ENCODE measurements at places on chromosomes 16 and 17.
A peak's percentile ranks its signal among the peaks of the same experiment; 100 is the strongest.

DNA sequence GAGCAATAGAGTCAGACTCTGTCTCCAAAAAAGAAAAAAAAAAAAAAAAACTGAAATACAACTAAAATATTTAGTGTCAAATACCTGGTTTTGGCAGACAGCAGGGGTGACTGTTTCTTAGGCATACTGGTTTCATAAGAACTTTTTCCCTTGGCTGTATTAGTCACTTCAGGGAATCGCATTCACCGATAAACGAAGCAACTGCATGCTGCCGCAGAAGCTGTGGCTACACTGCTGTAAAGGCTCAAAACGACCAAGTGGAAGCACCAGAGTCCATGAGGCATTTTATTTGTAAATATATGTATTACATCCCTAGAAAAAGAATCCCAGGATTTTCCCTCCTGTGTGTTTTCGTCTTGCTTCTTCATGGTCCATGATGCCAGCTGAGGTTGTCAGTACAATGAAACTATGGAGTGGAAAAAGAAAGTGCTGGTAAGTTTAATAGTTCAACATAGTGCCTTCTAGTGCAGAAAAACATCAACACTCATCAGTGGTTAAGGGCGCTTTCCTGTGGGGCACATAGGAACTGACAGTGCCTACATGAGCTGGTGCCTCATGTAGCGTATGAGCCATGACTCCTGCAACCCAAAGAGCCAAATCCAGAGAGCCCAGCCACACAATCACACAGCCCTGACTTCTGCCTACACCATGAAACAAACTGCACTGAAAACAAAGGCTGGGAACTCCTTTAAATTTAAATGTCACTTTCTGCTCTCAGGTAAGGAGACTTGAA is 7.3 kb downstream of the RPS15A start:
- DNase-seq = peak; percentile 38

DNA sequence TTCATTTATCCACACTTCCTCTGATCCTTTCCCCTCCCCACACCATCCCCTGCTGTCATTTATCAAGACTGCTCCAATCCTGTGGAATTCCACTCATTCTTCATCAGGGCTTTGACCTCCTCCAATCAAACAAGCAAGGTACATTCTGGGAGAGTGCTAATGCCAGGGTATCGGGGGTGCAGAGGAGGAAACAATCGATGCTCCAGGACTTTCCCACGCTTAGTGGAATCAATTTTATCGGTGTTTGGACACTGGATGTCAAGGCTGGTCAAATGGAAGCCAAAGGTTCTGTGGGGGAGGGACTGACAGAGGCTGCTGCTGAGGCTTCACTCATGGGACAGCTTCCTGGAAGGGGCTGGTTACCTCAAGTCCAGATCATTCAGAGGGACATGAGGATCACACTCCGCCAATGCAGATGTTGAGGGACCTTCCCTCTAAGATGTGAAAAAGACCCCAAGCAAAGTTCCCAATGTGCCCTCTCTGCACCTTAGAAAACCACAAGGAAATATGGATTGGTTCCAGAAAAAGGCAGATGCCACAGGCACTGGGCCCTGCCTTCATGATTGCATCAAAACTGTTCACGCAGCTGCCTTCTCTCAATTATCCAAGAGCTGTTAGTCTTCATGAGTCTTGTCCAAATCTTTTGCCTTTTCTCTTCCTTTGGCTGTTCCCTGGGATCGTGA is 44.7 kb upstream of the SOX9 start:
- no peak for DNase-seq

DNA sequence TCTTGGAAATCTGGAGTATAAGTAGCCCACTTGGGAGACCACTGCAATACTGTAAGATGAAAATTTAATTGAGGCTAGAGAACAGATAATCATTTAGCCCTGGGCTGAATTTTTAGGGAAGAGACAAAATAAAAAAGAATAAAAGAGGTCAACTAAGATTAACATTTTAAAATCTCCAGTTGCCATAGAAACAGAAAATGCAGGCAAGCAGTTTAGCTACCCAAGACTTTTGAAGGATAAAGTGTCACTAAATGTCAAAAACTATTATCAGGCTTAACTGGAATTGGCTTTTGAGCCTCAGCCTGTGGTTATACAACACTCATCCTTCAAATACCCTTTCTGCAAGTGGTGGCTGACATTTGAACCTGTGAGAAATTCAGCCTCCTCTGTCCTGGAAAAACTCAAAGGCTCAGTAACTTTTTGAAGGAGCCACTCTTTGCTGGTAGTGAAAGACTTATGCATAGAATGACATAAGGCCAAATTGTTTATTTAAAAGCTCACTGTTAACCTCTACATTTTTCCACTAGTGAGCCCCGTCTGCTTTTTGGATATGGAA is 220.7 kb upstream of the KCNJ16 start:
- no peak for DNase-seq

GRCh38 chr16:72853575-72854266 is 194.2 kb downstream of the ZFHX3 start:
- DNase-seq = no peak

GRCh38 chr16:78704416-78704815 is 605.0 kb downstream of the WWOX start:
- peak; percentile 16 for DNase-seq

DNA sequence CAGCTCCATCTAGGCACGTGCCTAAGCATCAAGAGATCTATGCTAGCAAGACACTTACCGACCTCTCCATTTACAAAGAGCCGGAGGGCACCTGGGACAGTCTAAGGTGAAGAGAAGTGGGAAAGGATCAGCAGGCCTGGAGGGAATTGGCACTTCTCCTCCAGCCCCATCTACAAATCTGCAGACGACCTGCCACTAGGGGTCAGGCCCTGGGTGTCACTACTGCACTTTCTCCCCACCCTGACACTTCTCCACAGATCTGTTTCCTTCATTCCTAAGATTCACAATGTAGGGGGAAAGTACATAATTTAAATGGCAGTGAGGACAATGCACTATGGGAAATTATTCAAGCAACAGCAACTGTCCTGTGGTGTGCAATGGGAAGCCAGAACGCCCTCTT is 8.1 kb downstream of the MKS1 start:
- no peak for DNase-seq

DNA sequence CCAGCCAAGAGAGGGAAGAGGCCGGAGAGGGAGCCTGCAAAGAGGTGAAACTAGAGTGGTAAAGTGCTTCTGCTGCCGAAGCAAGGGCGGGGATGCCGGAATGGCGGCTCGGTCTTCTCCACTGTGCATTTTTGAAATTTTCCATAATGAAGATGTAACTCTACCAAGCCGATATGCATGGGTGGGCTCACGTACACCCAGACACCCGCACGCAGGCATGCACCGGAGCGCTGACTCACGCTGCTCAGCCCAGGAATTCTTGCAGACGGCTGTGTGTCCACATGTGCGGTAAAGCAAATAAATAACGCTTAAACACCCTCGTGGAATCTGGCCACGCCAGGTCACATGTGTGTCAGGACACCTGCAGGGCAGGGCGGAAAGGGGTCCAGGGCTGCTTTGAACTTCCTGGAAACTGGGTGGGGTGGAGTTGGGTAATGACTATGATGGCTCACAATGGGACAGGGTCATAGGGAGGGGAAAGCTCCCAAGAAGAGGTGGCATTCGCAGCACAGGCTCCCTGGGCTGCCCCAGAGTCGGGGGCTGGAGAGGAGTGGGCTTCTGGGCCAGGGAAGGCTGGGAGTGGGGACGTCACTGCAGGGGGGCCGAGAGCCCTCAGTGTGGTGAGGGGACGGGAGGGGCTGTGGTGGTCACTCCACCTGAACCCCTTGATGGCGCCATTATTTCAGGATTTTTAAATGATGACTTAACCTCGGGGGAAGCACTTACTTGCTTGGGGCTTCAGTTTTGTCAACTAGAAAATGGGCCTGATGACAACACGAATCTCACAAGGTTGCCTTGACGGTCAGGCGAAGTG is 265.5 kb downstream of the PARN start:
- DNase-seq = peak; percentile 68

- no peak for DNase-seq
These were observed 137.5 kb downstream of the SOCS1 start for GRCh38 chr16:11118479-11118878.

- DNase-seq = peak; percentile 51
These were observed 22.3 kb downstream of the C16orf90 start for GRCh38 chr16:3472878-3473595.

- peak; percentile 73 for DNase-seq
These were observed at the start of gene BCO1 for GRCh38 chr16:81238296-81239011. TSS of gene BCO1 (plus strand) at chr16:81238689. CDS start at chr16:81238909, 220 bp downstream.

GRCh38 chr16:65125871-65126270 is 4.0 kb upstream of the CDH11 start:
- DNase-seq = peak; percentile 54
